ENCODE measurements at places on chromosomes 11 and 22. TPM values are rescaled to one million over a fixed set of nuclear protein-coding genes. Genes with fewer than 3 reads are reported as not detected.
A peak's percentile ranks its signal among the peaks of the same experiment; 100 is the strongest.

DNA sequence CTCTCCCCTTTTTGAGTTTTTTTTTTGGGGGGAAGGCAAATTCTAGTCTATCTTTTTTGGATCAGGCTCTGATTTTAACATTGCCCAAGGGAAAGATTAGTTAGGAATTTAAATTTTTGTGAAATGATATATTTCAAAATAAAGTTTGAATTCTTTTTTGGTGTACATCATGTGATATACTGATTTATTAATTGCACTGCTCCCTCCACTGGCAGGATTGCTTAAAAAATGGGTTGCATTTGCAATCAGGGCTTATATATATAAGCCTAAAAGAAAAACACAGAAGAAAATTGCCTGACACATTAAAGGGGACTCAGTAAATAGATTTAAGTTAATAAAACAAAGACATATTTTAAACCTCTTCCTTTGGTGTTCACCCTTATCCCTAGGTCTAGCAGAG lies 1.2 kb downstream of the DYNC2H1 start:
- DNase-seq: no peak

DNA sequence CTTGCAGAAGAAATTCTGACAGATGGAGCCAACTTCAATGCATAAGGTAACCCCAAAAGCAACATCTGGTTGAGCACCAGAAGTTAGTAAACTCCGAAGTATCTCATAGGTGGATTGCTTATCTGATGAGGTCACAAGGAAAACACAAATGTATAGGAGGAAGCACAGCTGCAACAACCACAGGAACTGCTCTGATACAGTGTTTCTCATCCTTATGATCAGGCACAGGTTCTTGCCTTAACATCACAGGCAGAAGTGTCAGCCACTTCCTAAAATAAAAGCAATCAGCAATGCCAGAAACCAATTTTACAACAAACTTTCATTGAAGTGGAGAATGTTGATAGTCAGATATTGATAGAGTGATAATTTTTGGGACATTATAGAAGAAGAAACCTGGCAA lies 530.3 kb upstream of the FAT3 start:
- no peak for DNase-seq

GRCh38 chr11:65215441-65216076 lies 33.8 kb downstream of the CAPN1 start:
- DNase-seq: no peak

DNA sequence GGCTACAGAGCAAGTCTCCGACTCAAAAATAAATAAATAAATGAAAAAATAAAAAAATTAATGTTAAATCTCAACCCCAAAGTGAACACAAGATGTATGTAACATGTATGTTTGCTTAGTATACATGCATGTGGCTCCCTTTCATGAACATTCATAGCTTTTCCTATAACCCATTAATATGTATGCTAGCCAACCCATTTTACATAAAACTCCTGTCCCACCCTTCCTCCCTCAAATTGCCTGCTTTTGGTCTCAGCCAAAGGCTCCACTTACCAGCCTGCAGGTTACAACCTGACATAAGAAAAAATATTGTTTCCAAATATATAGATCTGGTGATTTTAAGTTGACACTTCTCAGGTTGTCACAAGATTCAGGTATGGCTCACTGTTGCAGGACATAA lies 3.7 kb upstream of the FOLR1 start:
- DNase-seq: no peak

DNA sequence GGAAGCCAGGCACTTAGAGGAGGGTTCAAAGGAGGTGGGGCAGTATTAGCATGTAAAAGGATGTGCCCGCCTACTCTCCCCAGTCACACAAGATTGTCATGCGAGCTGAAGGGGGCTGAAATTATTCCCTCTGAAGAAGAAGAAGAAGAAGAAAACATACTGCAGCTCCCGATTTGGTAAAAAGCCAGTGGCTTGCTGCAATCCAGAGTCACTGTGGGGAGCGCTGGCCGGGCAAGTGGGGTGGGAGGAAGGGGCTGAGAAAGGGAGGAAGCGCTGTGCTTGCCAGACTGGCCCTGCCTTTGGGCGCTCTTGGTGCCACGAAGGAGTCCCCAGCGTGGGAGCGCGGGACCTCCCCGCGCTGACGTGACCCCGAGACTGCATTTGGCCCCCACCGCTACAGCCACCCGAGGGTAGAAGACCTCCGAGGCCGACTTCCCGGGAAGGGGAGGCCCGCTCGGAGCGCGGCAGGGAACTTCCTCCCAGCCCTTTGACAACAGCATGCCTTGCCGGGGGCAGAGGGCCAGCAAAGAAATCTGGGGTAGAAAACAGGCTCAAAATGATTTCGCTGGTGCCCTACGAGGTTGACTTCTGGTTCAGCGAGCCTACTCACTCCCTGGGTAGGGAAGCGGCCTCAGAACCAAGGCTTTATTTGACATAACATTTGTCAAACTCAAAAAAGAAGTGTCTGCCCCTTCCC lies 906.3 kb downstream of the DLG2 start:
- DNase-seq: peak; percentile 21

DNA sequence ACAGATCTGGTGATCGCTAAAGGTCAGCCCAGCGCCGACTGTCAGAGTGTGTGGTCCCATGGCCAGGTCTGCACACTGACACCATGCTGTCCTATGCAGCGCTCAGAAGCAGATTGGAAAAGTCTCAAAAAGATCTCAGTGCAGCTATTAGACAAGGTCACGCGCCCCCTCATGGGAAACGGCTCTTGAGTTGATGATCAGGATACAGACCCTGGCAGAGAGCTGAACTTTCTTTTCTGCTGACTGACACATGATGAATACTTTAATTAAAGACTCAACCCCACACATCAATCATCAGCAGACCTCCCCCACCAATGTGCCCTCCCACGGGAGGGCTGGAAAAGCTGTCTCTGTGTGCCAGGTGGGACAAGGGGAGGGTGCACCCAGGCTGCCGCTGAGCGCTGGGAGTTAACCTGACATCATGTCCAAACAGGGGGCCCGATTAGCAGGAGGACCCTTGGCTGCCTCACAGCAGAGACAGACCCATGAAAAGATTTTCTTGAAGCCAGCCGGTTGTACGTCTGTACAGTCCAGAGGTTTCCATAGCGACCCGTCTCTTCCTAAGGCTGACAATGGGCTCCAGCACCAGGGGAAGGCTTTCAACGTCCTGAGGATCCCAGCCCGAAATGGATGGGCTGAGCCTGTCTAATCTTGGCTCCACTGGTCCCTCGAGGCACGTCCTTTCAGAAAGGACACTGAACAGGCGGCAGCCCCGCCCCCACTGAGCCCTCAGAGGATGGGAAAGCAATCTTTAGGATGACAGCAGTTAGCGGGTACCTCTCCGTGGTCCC lies 26.9 kb downstream of the RASD2 start:
- DNase-seq: no peak

Gene SMC1B
- total RNA-seq: 0.19 TPM

Gene ZNF70
- 1.4 TPM for total RNA-seq

Gene OR51G2
- not detected for total RNA-seq

Gene GAB4
- under 0.01 TPM for total RNA-seq
